ENCODE measurements at places on chromosomes 11 and 22.

DNA sequence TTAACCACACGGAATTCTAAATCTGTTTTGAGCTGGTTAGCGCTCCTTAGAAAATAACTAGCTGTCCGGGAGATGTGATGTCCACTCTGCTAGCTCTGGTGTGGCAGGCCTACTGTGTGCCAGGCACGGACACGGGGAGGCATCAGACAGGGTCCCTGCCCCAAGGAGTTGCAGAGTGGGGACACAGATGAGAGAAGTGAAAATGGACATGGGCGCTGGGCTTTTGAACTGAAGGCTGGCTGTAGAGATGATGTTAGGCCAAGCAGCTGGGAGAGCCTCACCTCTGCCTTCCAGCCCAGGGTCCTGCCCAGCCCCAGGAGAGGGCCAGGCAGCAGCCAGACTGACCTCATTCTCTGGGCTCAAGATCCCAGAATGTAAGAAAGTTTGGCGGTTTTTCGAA is 368.6 kb downstream of the CTTN start:
- DNase-seq = no peak

GRCh38 chr11:28457481-28458065 is 349.4 kb downstream of the METTL15 start:
- no peak for DNase-seq

DNA sequence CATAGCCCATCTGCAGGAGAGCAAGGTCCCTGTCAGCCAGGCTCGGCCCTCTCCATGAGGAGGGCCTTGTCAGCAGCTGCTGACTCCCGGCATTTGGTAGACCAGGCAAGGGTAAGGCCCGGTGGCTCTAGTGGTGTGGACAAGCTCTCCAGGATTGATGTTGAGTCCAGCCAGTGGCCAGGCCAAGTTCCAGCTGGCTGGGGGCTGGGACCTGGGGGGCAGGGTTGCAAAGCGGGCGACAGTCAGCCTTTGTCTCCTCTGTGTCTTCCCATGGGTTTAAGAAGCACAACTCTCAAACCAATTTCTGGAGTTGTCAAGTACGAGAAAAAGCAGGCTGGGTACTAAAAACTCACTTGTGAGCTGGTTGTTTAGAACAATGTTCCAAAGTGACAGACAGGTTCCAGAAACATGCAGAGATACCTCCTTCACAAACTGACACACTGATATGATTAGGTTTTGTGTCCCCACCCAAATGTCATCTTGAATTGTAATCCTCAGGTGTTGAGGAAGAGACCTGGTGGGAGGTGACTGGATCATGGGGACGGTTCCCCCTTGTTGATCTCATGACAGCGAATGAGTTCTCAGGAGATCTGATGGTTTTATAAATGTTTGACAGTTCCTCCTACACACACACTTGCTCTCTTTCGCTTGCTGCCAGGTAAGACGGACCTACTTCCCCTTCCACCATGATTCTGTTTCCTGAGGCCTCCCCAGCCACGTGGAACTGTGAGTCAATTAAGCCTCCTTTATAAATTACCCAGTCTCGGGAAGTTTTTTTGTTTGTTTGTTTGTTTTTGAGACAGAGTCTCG is 52.3 kb upstream of the SERPIND1 start:
- no peak for DNase-seq

DNA sequence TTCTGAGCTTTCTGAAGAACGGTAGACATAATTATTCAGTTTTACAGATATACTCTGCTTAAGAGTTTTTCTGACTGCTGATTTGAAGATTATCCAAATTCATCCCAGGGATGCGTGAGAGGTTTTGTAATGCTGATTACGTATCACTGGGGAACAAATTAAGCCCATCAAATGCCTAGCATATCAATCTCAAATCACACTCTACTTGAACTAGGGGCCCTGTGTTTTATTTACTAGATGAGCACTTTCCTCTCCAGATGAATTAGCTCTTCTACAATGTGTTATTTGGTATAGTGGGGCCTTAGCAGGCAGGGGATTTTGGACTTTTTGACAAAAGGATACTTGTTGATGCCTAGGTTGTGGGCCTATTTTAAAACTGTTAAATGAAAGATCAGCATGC is 177.9 kb downstream of the JRKL start:
- no peak for DNase-seq

DNA sequence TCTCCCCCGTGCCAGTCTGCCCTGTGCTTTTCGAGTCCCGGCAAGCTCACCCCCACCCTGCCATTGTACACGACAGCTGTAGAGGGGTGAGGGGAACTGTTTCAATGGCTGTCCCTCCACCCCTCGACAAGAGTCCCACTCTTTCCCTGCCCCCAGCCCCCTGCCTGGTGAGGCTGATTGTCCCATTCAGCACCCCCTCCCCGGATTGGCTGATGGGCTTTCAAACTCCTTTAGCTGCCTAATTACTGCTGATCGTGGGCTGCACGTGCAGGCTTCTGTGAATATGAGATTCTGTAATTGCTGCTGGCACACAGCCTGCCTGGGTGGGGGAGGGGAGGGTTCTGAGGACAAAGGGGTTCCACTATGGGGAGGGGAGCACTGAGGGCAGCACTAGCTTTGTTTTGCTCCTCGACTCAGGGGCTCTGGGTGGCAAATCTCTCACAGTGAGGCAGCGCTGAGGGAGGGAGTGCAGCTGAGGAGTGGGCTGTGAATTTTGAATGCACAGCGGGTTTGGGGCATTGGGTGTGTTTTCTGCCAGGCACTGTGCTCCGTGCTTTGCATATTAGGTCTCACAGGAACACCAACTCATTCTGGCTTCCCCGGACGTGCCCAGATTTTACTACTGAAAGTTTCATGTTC is 42.6 kb upstream of the ACCSL start:
- DNase-seq = no peak

DNA sequence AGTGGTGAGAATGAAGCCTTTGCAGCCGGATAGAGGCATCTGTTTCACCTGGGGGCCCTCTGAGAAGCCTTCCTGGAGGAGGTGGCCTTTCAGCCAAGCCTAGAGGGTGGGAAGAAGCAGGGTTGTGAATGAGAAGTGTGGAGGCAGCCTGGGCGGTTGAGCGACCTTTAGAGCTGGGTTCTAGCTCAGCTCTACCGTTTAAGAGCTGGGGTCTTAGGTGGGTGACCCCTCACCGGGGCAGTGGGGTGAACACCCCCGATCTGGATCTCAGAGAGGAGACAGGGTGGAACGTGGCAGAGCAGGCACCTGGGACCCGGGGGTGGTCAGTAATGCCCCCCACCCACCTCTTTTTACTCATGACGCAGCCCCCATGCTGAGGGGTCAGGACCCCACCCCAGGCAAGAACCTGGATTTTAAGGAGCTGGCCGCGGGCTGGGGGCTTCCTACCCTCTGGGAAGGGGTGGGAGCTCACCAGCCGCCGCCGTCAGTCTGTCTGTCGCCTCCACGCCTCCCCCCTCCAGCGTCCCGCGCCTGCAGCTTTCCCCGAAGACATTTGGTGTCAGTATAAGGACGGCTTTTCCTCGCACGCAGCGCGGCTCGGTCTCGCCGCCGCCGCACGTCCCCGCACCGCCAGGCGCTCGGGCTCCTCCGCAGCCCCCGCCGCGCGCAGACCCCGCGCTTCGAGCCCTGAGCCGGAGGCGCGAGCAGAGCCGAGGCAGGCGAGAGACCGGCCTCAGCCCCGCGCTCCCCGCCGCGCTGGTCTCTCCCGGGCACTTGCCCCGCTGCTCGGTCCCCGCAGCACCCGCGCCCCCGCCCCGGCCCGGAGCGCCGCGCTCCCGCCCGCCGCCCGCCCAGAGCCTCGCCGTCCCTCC is 13.3 kb upstream of the CACNA1I start:
- DNase-seq = no peak

DNA sequence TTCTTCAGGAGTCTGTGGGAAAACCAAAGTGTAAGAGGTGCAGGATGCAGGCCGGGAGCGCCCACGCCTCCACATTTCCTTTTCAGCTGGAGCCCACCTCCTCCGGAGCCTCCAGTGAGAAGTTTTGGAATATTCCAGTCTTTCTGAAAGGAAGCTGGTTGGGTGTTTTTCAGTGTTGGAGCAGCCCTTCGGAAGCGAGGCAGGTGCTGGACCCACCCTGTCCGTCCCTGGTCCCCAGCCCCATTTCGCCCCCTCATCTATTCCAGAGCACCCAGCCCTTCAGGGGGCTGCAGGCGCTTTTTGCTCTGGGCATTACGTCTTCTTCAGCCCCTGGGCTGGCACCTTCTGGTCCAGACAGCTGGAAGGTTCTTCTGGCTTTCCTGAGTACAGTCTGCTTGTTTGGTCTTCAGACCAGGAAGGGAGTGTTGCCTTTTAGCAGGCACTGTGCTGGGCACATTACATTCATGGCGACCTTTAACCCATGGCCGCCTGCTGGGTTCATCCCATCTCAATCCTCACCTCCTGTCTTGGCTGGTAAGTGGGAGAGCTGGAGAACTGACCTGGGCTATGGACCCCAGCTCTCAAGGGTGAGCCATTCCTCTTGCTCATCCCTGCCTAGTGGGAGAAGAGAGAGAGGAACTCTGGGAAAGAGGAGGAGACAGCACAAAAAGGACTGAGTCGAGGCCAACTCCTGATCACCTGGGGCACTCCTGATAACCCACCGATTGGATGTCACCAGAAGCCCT is 710 bp upstream of the THY1 start:
- no peak for DNase-seq

DNA sequence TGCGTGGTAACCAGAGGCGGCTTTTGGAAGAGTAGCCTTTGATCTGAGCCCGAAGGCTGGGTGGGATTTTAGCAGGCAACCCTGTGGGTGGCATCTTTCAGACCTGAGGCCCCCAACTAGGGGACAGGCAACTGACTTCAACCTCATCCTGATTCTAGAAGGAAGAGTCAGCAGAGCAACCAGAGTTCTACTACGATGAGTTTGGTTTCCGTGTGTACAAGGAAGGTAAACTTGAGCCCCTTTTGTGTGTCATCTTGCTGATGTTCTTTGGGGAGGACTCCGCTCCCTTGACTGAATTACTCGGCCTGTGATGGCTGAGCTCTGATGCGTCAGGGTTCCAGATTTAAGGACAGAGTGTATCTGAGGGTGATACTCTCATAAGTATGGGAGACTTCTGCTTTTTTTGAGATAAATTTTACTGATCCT is 31.6 kb downstream of the SGSM3 start:
- DNase-seq = no peak

DNA sequence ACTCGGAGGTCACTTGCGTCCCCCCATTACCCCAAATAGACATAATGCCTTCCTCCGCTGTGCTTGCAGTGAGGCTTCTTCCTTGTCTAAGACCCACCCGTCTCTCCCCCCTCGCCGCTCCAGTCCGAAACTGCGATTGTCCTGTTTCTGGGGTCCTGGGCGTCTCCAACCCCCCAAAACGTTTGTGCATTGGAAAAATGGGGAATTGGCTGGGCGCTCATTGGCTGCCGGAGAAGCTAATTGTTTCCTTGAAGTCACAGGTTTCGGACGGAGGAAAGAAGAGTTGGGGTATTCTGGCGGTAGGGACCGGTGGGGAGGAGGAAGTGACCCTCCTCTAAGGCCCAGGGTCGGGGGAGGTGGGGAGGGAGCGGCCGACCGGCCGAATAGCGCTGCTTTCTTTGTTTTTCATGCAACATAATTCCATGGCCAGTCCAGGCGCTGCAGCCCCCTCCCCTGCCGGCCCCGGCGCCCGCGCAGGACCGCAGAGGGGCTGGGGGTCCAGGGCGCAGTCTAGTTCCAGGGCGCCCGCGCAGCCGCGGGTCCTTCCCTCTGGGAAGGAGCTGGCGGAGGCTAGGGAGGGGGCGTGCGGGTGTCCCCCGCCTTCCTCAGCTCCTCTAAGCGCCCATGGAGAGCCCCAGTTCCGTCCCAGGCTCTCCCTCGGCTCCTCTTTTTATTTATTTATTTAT is 12.7 kb upstream of the CPT1A start:
- DNase-seq = no peak

DNA sequence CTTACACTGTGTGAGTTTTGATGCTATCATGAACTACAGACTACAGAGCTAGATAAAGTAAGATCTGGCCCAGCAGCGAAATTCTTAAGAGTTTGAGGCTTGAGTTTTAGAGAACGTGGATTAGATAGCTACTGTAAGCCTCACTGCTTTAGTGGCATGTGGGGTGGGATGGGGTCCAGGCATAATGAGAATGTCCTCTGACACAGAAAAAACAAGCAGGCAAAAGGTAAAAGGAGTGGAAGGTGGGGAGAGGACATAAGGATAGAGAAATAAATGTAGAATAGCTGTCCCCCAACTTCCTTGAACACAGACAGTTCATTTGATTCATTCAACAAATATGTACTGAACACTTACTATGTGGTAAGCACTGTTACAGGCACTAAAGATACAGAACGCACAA is 324.5 kb upstream of the PITPNB start:
- DNase-seq = no peak

DNA sequence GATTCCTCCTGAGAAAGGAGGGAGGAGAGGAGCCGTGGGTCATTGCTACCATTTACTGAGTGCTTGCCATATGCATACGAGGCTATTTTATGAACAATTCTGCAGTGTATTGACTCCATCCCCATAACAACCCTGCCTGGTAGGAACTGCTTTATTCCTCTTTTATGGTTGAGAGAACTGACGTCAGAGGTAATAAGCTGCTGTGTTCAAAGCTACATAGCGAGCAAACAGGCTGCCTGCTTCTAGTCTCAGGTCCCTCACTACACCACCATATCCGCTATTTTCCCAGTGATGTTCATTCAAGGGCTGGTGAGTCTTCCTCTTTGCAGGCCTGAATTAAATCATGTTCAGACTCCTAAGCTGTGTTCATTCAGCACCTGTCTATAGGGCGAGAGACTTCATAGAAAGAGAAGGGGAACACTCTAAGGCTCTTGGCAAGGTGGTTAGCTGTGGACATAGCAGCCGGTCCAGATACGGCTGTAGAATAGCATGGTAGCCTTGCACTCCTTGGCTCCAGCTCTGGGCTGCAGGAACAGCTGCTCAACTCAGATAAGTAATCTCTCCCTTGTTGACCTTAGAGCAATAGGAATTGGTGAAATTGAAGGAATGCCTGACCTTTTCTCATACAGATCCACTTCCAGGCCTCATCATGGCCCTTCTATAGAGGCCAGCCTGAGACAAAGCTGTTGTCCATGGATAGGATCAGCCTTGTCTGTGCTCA is 82.6 kb downstream of the MICAL2 start:
- no peak for DNase-seq

DNA sequence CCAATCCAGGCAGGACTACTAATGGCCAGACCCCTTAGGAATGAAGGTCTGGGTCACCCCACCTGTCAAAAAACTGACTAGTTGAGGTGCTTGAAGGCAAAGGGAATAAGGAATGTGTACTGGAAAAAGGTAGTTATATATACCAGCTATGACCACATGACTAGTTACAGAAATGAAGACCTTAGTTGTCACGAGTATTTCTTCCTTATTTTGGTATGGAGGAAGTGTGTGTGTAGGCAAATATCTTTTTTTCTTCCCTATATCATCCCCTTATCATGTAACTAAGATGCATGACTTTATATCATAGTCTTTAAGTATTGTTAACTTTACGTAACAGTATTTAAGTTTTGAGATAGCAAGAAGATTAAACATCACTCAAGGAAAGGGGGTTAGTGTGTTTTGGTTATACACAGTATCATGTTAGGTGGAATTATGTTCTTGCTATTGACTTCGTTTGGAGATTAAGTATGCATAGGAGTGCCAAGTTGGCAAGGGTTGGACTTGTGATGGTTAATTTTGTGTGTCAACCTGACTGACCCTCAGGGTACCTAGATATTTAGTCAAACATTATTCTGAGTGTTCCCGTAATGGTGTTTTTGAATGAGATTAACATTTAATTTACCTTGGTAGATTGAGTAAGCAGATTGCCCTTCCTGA is 38.2 kb upstream of the NARS2 start:
- DNase-seq = no peak

GRCh38 chr11:116148056-116148455 is 624.7 kb downstream of the BUD13 start:
- DNase-seq = no peak
